ENCODE measurements at places on chromosomes 16 and 17.

GRCh38 chr16:31711344-31711845, 162.2 kb upstream of the ZNF267 start:
- no peak for DNase-seq

GRCh38 chr17:69678206-69678605, 263.7 kb downstream of the MAP2K6 start:
- no peak for DNase-seq

GRCh38 chr17:72359811-72360210, 239.0 kb downstream of the SOX9 start:
- no peak for DNase-seq

DNA sequence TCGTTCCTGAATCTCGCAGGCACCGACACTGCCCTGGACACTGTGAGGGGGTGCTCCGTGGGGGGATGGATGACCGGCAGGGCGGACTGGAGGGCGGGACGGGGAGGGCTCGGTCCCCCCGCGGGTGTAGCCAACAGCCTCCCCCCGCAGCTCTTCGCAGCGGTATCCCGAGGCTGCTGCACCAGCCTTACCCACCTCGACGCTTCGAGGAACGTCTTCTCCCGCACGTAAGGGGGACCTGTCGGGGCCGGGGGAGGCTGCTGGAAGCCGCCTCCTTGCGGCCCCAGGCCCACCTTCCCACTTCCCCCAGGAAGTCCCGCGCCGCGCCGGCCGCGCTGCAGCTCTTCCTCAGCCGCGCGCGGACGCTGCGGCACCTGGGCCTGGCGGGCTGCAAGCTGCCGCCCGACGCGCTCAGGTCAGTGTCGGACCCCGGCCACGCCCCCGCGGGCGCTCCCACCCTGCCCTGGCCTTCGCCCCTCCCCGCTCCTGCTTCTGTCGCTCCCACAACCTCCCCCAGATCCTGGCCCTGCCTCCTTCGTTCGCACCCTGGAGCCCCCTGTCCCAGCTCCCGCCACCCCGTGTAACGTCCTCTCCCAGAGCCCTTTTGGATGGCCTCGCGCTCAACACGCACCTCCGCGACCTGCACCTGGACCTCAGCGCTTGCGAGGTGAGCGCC, 3.3 kb downstream of the CARMIL2 start:
- DNase-seq = no peak

DNA sequence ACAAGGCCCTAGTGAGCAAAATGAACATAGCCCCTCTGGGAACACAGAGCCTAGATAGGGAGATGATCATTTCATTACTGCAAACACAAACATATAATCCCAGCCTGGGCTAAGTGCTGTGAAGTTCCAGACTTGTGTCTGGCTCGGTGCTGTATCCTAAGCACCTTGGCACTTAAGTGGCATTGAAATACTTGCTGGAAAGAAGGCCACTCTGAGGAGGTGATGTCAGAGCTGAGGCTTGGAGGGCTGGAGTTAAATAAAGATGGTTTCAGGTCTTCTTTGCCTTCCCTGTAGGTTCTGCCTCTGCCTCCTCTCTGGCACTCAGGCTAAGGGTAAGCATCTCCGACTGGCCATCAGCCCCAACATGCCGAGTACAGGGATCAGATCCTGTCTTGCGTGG, 2.4 kb upstream of the CACNA1G start:
- DNase-seq = no peak

GRCh38 chr16:9950658-9951057, 231.6 kb downstream of the GRIN2A start:
- DNase-seq = no peak

GRCh38 chr17:82912484-82913089, 72.8 kb upstream of the ZNF750 start:
- no peak for DNase-seq

DNA sequence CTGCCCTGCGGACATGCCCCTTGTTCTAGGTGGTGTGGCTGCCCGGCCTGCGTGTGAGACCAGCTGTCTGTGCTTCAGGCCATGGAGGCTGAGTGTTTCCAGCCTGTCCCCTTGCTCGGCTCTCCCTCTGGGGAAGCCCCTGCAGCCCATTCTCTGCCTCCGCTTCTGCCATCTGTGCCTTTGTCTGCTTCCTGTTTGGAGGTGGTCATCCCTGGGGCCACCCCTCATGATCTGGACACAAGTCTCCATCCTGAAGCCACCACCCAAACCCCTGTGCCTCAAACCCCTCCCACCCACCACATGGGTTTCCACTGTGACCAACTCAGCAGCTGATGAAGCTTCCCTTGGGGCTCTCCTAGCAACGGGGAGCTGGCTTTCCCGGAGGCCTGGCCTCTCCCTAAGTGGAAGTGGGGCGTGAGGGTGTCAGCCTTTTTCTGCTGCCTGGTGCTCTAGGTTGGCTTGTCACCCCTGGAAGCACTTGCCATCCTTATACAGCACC, 184.9 kb downstream of the SEC14L1 start:
- no peak for DNase-seq

GRCh38 chr16:12228079-12228601, 251.6 kb downstream of the SNX29 start:
- no peak for DNase-seq
